Globus pallidus (tissue), 1 donor: ENCODE measurements at places on chromosomes 5 and 9.
A peak's percentile ranks its signal among the peaks of the same experiment; 100 is the strongest.

DNA sequence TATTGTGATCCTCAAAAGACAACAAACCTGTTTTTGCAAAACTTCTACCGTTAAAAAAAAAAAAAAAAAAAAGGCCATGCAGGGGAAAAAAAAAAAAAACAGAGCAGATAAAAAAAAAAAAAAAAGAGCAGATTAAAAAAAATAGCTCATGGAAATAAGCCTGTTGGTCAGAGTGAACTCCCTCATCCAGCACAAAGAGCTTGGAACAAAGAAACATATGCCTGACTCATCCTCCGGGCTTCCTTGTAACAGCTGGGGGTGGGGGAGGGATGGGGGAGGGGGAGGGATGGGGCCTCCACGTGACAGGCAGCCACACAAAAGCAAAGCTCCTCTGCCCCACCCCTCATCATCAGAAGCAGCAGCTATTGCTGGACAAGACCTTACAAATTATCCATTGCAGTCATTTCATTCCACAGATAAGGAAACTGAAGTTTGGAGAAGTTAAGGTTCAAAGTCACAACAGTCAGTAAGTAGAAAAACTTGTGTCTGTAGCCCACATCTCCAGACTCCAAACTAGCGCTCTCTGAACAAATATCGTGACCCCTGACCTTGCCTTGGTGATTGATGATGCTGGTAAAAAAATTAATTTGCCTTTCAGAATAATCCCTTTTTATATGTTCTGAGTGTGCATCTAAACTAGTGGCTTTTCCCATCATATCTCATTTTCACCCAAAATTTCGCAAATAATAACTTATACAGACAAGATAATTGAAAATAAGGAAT lies 38.9 kb downstream of the SLC35D2 start:
- DNase-seq: peak; percentile 91

GRCh38 chr5:167177736-167178135 lies 1113.7 kb upstream of the WWC1 start:
- DNase-seq: no peak

DNA sequence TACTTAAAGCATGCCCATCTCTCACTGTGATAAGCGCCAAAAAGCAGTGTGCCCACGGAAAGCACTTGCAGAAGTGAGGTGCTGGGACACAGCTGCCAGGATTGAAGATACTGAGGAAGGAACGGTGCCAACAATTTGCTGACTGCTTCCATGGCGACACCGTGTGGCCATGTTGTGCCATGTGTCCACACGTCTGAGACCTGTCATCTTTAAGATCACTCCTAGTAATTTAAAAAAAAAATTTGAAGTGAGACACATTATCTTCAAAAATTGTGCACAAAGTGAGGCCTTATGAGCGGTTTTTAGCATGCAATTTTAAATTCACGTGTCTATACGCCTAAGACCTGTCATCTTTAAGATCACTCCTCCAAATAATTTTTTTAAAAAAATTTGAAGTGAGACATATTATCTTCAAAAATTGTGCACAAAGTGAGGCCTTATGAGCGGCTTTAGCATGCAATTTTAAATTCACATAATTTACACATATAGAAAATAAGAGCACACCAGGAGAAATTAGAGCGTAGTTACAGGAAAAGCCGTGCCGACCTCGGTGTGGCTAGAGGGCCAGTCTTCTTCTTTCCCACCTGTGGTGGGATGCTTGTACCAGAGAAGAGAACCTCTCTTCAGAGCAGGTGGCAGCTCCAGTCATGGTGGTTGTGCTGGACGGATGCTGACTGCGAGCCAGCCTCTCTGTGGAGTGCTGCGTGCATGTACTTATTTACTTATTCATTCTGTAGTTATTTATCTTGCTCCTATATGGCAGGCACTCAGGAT lies 21.4 kb upstream of the FLT4 start:
- DNase-seq: peak; percentile 57

DNA sequence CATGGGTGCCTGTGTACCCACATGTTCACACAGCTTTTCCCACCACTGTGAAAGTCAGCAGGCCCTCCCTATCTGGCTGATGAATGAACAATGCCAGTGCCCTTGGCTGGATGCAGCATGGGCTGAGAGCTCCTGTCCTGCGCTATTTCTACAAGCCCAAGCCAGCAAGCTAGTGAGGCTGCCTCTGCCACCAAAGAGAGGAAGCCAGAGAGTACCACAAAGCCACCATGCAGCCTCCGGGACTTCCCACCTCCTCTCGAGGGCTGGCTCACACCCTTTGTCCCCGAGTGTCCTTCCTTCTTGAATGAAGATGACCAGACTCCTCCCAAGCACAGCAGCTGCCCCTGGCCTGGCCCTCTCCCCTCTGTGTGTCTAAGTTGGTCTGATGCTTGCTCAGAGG lies 76.5 kb downstream of the SH3PXD2B start:
- peak; percentile 53 for DNase-seq

DNA sequence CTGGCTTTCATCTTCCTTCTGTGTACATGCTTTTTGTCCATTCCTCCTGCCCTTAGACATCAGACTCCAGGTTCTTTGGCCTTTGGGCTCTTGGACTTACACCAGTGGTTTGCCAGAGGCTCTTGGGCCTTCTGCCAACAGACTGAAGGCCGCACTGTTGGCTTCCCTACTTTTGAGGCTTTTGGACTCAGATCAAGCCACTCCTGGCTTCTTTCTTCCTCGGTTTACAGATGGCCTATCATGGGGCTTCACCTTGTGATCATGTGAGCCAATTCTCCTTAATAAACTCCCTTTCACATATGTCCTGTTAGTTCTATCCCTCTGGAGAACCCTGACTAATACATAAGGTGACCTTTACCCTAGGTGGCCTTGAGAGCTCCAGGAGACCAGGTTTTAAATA lies 189.1 kb upstream of the CCNG1 start:
- no peak for DNase-seq

DNA sequence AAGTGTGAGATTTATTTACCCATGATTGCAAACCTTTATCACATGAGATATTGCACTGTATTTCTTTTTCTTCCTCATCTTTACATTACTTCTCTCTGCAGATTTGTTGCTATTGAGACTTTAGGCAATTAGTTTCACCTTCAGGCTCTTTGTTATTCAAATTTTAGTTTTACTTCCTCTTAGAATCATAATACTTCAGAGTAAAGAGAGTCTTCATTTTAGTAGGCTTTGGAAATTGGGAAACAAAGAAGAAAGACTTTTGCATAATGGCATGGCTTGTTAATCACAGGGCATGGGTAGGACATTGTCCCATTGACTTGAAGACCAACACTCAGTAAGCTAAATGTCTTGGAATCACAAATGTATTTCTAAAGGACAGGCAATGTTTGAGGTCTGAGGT lies 1.2 kb upstream of the PCDHGA5 start:
- no peak for DNase-seq

- DNase-seq: no peak
These were observed 41.9 kb downstream of the SETX start for GRCh38 chr9:132312873-132313272.

- no peak for DNase-seq
These were observed 67.2 kb upstream of the TSLP start for GRCh38 chr5:111004291-111004690.

DNA sequence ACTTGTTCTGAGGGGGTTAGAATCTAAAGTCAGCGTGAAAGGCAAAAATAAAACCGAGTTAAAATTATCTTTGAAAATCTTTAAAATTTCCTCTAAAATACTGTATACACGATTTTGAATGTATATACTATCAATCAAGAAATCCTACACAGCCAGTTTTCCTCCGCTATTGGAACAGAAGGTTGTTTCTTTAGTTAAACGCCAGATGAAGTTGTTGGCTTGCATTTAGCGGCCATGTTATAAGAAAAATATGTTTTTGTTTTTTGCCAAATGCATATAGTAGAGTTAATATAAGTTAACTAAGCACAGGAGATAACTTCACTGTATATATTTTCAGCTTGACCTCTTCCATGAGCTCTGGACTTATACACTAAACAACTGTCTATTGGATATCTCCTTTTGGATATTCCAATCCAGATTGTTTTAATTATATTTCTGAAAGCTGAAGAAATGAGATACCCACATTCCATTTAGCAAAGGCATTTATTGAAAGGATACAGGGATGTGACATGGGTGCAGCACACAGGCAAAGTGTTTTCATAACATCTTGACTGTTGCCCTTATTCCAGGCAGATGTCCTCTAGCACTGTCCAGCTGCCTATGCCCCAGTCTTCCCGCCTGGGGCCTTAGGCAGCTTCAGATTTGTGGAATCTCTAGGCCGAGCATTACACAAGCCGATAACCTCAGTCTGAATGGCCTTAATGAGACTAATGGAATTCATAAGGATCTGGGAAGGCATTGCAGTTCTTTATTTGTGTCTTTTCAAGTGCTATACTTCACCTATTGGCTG lies 10.0 kb upstream of the ATG10 start:
- no peak for DNase-seq

DNA sequence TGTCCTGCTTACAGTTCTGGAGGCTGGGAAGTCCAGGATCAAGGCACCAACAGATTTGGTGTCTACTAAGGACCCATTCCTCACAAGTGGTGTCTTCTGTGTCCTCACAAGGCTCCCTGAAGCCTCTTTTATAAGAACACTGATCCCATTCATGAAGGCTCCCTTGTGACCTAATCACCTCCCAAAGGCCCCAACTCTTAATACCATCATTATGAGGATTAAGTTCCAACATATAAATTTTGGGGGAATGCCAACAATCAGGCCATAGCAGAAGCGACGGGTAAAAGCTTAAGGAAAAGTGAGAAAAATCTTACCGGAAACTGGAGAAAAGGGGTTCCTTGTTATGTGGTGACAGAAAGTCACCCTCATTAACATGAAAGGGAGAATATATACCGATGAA lies 11.2 kb downstream of the CTNNAL1 start:
- no peak for DNase-seq

DNA sequence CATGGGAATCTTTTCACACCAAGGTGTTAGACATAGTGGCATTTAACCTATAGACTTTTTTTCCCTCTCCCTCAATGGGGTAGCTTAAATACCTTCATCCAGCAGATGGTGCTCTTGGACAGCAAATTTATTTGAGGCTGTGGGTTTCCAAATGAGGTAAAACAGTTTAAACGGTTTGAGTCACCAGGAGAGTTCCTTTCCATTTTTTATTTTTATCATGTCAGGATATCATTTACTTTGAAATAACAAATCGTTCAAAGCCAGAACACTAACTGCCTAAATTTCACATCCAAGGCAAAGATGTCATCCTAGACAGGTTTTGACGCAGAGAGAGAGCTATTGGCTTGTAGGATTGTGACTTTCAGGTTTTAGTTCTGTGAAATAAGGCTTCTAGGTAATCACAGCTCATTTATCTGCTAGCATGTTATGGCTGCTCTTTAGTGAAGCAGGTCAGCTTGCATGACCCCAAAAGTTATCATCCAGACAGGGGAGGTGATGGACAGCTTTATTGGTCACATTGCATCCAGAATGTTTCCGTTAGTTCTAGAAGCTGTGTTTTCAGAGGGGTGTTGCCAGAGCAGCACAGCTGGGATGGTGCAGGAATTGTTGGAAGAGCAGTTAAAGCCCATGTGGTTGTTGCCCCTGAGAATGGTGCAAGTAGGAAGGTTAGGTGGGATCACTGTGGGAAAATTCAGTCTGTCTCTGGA lies 69.8 kb downstream of the KDM4C start:
- peak; percentile 46 for DNase-seq

DNA sequence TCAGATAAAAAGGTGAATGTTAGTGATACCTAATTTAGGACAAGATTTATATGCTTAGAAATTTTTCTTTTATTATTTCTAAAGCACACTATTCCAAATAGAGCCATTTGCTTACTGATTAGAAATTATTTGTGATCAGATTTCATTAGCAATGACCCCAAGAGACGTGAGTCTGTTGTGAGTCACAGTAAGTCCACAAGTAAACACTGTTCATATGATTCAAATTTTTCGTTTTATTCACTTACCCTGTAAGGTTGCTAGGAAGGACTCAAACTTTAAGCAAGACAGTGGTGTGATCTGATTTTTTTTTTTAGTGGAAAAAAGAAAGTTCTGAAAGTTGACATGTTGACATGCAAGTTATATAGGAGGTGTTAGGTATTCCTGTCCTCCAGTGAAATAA lies 1.2 kb downstream of the CARD6 start:
- no peak for DNase-seq

DNA sequence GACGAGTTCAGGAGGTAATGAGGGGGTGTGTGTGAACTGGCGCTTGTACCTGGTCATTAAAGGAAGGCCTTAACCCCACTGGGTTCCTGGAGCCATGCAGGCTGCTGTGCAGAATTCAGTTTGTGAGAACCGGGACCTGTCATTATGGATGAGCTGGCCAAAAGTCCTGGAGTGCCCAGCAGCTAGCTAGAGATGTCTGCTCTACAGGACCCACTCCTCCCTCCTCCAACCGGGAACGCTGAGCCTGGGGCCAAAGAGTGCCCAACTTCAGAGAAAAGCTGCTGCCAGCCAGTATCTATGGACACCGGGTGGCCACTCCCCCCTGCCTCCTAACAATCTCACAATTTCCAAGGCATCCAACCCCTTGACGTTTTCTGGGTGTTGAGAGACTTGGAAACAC lies 1.2 kb downstream of the ENTREP1 start:
- peak; percentile 47 for DNase-seq

GRCh38 chr5:135116160-135116561 lies 82.1 kb upstream of the PITX1 start:
- peak; percentile 35 for DNase-seq

- no peak for DNase-seq
These were observed 303.2 kb upstream of the GRAMD2B start for GRCh38 chr5:126119887-126120442.

DNA sequence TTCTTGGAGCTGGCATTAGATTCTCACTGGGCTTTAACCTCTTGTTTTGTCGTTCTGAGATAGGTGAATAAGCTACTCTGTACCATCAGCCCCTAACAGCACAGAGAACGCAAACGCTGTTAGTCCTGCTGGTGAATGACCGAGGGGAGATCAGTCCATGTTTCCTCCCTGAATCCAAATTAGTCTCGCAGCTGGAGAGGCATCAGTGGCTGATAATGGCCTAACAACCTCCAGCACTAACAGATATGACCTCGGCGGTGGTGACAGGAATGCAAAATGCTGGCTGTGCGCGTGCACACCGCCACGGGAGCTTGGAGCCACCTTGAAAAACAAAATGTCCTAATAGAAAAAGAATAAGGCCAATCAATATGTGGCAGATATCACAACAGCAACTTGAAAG lies 77.6 kb upstream of the IRX1 start:
- no peak for DNase-seq
